ENCODE measurements at places on chromosomes 11 and 22.

DNA sequence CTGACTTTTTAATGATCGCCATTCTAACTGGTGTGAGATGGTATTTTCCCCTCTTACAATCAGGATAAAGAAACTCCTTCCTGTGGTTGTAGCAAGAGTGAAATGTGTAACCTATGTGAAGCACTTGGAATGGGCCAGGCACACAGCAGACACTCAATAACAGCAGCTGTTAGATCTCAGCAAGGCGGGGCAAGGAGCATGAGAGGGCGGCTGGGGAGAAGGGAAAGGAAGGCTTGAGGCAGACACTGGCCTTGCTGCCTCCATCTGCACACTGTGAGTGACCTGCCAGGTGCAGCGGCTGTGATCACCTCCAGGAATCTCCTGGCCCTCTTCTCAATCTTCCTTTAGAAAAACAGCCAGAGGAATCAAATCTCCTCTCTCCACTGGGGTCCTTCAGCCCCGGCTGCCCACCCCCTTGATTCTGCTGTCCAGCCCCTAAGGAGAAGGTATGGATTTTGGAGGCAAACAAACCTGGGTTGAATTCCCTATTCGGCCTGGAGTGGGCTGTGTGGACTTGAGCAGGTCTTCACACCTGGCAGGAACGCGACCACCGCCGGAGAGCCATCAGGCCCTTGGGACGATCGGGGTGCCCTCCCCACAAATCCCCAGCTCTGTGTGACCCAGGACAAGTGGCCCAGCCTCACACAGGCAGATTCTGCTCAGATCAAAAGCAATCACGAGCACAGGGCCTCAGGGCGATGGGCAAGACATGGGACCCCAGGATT, 49.0 kb downstream of the RPUSD4 start:
- no peaks in the 10 kb centered on the region for H3K36me3 ChIP-seq
- no peaks in the 10 kb centered on the region for H3K27me3 ChIP-seq
- DNase-seq, result no peak
- no peak overlapping the region for H3K27ac ChIP-seq
- no peak overlapping the region for H3K4me3 ChIP-seq
- H3K4me1 ChIP-seq, result peaks cover 2% of the 10 kb centered on the region

GRCh38 chr22:33013531-33014162, 44.5 kb downstream of the SYN3 start:
- peaks cover 2% of the 10 kb centered on the region for H3K27me3 ChIP-seq
- no peak for DNase-seq
- no peaks in the 10 kb centered on the region for H3K4me1 ChIP-seq
- no peaks in the 10 kb centered on the region for H3K36me3 ChIP-seq
- H3K27ac ChIP-seq, result no peak overlapping the region

- no peaks in the 10 kb centered on the region for H3K36me3 ChIP-seq
- H3K4me1 ChIP-seq, result no peaks in the 10 kb centered on the region
- H3K27ac ChIP-seq, result no peak overlapping the region
- no peaks in the 10 kb centered on the region for H3K27me3 ChIP-seq
- no peak overlapping the region for H3K4me3 ChIP-seq
- no peak for DNase-seq
Measured at GRCh38 chr11:107272561-107272960, 185.1 kb downstream of the CWF19L2 start.

- H3K27me3 ChIP-seq, result no peaks in the 10 kb centered on the region
- no peaks in the 10 kb centered on the region for H3K36me3 ChIP-seq
- DNase-seq, result no peak
Measured at GRCh38 chr22:27554106-27554811, 247.3 kb downstream of the MN1 start.

DNA sequence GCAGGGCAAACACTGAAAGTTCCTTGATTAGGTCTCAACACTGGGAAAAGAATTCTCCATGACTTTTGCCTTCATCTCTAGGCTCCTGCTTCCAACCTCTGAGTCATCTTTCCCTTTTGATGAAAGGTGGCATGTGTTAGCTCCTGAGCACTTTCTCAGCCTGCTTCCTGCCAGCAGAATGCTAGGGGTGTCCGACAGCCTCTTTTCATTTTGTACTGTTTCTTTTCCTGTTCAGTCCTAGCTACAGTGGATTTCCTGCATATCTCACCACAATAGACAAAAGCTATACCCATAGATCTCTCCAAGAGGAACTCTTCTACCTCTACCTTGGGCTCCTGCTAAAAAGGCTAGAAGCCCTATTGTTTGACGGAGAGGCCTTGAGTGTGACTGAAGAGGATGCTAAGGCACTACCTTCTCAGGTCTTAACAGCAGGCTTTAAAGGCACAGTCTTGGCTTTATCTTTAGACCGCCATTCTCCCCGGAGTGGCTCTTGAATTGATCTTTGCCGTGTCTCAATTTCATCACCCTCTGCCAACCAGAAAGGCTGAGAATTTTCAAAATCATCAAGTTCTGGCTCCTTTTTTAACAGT, 145.5 kb downstream of the RBFOX2 start:
- H3K4me1 ChIP-seq, result peaks cover 8% of the 10 kb centered on the region
- no peak overlapping the region for H3K4me3 ChIP-seq
- no peak overlapping the region for H3K27ac ChIP-seq
- H3K27me3 ChIP-seq, result no peaks in the 10 kb centered on the region
- H3K36me3 ChIP-seq, result no peaks in the 10 kb centered on the region

DNA sequence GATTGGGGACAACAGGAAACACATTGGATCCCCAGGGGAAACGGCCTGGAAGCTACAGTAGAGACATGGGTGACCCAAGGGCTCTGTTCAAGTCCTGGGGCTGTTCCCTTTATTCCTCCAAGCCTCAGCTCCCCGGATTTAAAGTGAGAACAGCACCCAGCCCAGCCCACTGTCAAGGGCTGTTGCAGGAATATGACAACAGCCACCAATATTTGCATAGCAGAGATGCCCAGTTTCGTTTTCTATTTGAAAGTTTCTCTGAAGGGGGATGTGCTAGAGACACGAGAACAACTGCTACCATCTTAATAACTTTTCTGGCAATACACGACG, 81.1 kb upstream of the WNT7B start:
- no peaks in the 10 kb centered on the region for H3K27me3 ChIP-seq
- H3K36me3 ChIP-seq, result peaks cover 8% of the 10 kb centered on the region
- peaks cover 36% of the 10 kb centered on the region for H3K4me1 ChIP-seq
- DNase-seq, result peak; percentile 34
- peak overlapping the region; percentile 88 for H3K27ac ChIP-seq

GRCh38 chr11:129402206-129403171, 26.8 kb downstream of the BARX2 start:
- no peaks in the 10 kb centered on the region for H3K27me3 ChIP-seq
- DNase-seq, result no peak
- H3K27ac ChIP-seq, result no peak overlapping the region
- no peaks in the 10 kb centered on the region for H3K36me3 ChIP-seq
- H3K4me3 ChIP-seq, result no peak overlapping the region

GRCh38 chr11:10181811-10182210, 112.2 kb downstream of the SBF2 start:
- no peak overlapping the region for H3K4me3 ChIP-seq
- no peak for DNase-seq

DNA sequence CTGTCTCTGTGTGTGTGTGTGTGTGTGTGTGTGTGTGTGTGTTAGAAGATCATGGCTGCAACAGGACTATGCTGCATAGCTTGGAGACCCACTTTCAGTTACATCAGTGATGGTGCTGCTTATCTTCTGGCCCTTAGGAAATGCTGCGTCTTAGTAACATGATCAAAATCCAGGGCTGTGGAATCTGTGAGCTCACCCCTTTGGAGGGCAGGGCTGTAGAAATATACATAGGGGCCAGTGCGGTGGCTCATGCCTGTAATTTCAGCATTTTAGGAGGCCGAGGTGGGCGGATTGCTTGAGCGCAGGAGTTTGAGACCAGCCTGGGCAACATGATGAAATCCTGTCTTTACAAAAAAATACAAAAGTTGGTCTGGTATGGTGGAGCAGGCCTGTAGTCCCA, 151.5 kb upstream of the RASSF10 start:
- no peak for DNase-seq
- no peak overlapping the region for H3K4me3 ChIP-seq
- H3K27me3 ChIP-seq, result peaks cover 27% of the 10 kb centered on the region
- no peaks in the 10 kb centered on the region for H3K4me1 ChIP-seq

DNA sequence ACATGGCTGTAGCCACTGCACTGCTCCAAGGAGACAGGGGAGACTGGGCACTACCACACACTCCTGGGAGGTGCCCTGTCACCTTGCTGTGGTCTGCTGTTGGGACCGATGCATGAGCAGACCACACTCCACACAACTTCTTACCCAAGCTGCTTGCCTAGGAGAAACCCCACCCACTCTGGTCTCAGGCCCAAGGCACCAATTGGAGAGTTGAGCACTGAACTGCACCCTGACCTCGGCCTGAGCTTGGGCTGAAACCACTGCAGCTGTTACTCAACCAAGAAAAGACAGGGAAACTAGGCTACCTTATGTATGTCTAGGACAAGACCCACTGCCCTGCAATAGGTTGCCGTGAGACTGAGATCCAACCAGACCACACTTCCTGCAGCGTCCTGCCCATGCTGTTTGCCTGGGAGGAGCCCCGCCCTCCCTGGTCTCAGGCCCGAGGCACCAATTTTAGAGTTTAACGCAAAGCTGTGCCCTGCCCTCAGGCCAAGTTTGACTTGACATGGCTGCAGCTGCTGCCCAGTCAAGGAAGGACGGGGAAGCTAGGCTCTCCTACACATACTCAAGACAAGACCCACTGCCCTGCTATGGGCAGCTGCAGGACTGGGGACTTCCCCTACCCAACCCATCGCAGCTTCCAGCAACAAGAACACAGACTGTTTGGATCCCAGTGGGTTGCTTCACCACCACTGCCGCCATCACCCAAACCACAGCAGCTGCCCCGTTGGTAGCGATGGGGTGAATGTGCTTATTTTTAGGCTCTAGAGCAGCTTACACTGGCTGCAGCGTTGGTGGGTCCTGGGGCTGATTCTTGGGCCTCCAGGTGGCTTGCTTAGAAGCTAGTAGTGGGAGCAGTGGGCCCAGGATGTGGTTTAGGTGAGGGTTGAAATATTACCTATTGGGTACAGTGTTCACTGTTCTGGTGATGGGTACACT, 66.8 kb downstream of the BRD1 start:
- peak overlapping the region; percentile 29 for H3K4me3 ChIP-seq
- DNase-seq, result no peak
- H3K27me3 ChIP-seq, result no peaks in the 10 kb centered on the region
- peak overlapping the region; percentile 26 for H3K27ac ChIP-seq
- H3K36me3 ChIP-seq, result no peaks in the 10 kb centered on the region
- H3K4me1 ChIP-seq, result peaks cover 17% of the 10 kb centered on the region
